ENCODE measurements at places on chromosomes 7 and 10.

DNA sequence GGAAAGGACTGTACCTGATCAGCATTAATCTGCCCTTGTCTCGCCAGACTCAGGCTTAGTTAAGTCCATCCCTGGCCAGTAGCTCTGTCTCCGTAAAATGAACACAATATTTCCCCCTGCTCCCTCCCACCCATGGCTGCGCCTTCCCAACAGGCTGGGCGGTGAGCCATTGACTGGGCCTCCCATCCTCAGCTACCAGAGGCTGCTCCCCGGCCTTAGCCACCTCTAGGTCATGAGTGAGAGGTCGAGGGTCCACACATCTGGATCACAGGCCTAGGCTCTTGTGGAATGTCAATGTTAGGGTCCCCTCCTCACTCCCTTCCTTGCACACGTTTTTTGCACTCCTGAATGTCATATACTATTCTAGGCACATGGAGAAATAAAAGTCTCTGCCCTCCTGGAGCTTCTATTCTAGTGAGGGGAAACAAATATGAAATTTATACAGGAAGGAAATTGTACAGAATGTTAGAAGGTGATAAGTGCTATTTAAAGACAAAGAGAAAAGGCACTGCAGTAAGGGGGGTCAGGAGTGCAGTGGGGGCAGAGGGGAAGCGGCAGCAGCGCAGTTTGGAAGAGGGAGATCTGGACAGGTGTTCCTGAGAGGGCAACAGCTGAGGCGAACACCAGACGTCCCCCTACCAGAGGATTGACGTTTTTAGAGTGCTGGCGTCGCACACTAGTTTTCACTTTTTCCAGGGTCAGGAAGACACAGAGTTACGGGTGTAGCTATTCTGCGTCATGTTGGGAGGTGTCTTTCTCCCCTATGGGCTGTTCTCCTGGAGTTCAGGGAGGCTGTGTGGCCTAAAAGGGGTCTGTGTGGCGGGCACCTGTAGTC lies 17.2 kb upstream of the EIF5AL1 start:
- DNase-seq, result no peak

DNA sequence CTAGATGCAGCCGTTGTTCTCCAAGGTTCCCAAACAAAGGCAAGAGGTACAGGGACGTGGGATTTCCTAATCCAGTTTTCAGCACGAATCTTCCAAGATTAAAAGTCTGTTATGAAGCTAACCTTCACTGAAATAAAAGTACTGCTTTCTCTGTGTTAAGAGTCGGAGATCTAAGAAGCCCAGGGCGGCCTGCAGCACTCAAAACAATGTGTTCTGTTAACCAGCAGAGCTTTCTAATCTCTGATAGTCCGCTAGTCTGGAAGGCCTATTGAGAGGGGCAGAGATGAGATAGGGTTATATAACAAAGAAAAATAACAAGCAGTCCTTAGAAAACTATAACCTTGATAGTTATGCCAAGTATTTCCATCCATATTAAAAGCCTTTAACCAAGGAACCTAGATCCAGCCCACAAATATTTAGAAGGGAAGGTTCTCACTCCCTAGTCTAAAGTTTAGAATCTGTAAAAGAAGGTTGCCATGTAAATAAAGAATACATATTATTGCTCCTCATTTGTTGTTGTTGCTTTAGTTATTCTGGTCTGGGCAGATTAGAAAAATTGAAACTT lies 106.3 kb upstream of the SVIL start:
- DNase-seq, result no peak

GRCh38 chr7:44145479-44145968 lies 4.4 kb upstream of the MYL7 start:
- peak; percentile 68 for DNase-seq

DNA sequence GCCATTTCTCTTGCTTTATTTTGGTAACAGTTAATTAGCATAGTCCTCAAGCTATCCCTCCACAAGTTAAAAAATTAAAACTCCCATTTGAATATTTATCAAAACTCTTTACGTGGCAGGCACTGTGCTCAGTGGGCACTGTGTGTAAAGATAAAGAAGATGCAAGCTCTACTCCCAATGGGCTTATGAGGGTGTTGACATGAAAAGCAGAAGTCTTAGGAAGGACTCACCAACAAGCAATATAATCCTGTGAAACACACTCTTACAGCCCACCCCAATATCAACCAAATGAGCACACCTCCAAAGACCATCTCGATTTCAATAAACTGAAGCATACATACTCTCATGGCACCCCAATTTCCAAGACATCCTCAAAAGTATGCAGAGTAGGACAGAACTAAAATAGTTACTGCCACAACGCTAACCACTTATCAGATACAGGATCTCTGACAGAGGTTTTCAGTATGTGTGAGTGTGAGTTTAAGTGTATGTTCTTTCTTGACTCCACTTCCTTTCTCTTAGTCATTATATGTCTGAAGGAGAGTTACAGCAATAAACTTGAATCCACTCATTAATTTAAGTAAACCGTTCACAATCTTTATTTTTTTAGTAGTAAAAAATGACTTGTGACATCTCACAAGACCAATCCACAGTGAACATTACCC lies 120.0 kb downstream of the PDE1C start:
- DNase-seq, result no peak

DNA sequence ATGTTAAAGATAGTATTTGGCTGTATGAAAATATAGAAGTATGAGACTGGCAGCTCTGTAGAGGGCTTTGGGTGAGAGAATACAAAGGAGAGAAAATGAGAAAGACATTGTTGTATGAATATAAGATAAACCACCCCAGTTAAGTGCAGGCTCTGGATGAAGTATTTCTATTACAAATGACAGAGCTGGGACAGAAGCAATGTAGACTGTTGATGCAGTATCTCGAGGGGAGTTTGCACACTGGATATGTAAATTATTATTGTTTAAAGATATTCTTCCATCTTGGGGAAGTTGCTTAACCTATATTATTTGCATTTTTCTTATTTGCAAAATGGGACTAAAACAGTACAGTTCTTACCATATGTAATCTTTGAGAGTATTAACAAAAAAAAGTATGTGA lies 31.5 kb downstream of the ENTPD1 start:
- no peak for DNase-seq

DNA sequence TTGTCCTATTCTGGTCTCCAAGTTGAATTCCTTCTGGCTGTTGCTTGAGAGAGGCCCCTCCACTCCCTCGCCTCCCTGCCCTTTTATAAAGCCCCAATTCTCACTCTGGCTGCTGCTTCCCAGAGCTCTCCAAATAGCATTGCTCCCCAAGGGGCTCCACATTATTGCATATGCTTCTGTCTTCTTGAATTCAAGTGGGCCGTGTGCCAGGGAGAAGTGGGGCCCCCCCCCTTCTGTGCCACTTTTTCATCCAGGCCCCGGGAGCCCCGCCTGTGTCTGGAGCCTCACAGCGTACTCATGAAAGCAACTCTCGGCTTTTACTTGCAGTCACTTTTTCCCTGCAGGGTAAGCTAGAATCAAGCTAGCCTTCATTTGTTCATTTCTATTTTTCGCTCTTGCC lies 265.1 kb downstream of the CCSER2 start:
- DNase-seq, result no peak

GRCh38 chr7:155257482-155258225 lies 40.0 kb upstream of the INSIG1 start:
- no peak for DNase-seq

- no peak for DNase-seq
Measured at GRCh38 chr7:99453105-99453504, 12.9 kb downstream of the ATP5MF start.

DNA sequence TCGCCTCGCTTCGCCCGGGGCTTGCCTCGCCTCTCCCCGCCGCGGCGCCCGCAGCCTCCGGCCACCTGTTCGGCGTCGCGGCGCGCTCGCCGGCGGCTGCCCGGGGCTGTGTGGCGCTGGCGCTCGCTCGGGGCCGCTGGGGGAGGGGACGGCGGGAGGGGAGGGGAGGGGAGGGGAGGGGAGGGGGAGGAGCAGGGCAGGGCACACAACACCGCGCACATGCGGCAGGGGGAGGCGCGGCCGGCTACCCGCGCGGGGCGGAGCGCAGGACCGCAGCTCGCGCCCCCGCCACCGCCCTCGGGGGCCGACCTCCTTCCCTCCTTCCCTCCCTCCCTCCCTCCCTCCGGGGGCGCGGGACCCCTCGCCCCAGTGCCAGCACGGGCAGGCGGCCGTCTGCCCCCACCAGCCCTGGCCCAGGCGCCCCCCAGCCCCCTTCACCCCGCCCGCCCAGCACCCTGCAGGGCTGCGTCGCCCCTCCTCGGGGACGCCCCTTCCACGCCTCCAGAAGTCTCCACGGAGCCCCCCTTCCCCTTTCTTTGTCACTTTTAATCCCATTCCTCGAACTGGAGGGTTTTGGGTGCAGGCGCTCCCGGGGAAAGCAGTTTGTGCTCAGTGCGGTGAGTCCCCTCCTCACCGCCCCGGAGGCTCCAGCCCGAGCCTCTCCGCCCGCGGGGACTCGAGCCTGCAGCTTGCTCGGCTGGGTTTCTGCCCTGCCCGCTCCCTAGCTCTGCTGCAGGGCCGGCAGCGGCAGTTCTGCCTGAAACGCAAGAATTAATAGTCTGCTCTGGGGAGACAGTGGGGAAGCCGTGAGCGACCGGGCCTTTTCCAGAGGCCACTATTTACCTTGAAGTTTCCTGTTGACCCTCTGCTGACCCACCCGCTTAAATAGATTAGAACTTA lies at the start of gene PARD3:
Gene PARD3, minus strand, starts transcription at position 112 of the 900 bp plus-strand sequence. CDS start 301 bp downstream, outside the sequence.
- no peak for DNase-seq

GRCh38 chr7:101238226-101239182 lies 902 bp upstream of the CLDN15 start:
- DNase-seq, result no peak

- DNase-seq, result no peak
Measured at GRCh38 chr10:92667078-92667477, 22.7 kb upstream of the HHEX start.

DNA sequence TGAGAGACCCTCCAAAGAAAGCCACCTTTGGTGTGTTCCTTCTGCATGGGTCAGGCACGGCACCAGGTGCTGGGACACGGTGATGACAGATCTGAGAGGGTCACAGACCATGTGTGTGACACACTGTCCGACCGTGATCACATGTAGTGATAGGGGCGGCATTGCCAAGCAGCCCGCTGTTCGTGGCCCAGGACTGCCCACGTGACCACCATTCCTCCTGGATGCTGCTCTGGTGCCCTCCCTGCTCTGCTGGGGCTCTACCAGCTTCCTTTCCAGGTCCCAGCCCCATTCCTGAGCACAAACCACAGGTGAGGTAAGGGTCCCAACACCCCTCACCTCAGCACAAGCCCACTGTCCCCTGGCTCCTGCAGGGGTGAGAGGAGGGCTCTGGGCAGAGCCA lies 10.1 kb upstream of the SLC18A3 start:
- no peak for DNase-seq
